ENCODE measurements at places on chromosomes 3 and 15.

GRCh38 chr3:141578202-141578973, 91.6 kb downstream of the RASA2 start:
- no peak for DNase-seq

DNA sequence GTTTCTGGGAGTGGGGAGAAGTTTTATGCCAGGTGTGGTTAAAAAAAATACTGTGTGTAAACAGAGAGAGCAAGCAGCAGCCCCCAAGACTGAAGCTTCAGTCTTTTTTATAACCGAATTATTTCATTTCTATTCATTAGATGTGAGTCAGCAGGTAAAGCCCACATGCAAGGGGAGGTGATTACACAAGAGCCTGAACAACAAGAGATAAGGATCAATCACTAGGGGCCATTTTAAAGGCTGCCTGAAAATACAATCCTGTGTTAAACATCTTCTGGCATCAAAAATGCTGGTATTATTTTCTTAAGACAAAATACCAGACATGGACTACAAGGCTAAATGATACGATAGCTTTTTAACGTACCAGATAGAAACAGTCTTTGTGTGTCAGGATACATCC, 217.3 kb downstream of the SUCLG2 start:
- DNase-seq, result no peak

GRCh38 chr15:77014132-77015081, 19.5 kb downstream of the PSTPIP1 start:
- DNase-seq, result no peak

DNA sequence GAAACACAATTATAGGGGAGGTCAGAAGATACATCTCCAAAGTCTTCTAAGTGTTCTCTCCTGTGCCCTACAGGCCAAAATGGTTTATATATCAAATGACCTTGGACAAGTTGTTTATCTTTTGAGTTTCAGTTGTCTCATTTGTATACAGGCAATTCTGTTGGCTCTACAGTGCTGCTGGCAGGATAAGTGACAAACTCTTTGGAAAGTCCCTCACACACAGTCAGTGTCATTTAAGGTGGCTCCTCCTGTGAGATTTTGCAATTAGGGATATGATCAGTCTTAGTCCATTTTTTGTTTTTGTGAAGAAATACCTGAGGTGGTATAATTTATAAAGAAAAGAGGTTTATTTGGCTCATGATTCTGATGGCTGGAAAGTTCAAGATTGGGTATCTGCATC, 1035.8 kb upstream of the CFAP20DC start:
- no peak for DNase-seq

DNA sequence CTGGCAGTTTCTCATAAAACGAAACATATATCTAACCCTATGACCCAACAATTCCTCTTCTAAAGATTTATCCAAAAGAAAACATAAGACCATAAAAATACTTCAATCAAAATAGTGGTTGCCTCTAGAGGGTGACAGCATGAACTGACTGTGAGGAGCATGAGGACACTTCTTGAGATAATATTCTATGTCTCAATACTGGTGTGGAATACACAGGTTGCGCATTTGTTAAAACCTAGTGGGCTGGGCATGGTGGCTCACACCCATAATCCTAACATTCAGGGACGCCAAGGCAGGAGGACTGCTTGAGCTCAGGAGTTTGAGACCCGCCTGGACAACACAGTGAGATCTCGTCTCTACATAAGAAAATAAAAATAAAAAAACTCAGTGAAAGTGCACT, 57.3 kb downstream of the HERC1 start:
- DNase-seq, result no peak

DNA sequence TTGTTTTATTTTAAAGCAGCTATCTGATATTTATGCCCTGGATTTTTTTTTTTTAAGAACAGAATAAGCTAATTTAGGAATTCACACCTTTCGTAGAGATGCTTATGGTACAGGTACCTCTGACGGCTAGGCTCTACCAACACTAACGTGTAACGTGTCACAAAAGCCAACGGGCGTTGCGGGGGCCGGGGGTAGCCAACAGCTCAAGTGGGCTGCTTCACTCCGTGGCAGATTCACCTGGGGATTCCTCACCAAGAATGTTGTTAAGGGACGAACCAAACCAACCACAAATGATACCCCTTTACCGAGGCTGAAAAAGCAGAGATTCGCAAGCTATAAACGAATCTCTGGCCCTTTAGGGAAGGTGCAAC, 1.0 kb downstream of the TMCC1 start:
- no peak for DNase-seq

- DNase-seq, result no peak
Observed at GRCh38 chr15:62052713-62053112, 7.5 kb downstream of the VPS13C start.

DNA sequence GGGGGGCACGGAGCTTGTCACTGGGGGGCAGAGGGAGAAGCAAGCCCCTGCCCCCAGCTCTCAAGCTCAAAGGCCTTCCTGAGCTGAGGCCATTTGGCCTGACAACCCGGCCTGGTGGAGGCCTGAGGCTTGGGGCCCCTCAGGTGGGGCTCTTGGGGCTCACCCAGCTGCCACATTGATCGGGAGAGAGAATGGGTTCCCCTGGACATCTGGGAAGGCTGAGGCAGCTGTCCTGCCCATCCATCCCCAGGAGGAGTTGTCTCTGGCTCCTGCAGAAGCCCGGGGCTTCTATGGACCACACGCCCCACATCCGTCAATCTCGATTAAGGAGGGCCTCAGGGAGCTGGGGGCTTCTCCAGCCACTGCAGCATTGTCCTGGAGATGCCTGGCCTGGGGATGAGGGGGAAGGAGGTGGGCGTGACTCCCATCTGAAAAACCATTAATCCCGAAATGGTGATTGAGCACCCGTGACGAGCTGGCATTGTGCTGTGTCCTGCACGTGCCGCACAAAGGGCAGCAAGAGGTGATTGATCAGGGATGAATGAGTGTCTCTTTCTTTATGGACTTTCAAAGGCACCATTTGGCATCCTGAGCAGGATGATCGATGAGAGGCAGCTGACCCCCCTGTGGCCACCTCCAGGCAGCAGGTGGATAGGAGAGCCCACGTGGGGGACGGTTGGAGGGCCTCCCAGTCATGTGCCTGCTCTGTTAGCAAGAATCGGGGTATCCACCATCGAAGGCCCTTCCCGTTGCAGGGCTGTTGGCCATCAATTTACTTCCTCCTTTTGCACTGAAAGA, 17.2 kb upstream of the CRABP1 start:
- DNase-seq, result no peak

DNA sequence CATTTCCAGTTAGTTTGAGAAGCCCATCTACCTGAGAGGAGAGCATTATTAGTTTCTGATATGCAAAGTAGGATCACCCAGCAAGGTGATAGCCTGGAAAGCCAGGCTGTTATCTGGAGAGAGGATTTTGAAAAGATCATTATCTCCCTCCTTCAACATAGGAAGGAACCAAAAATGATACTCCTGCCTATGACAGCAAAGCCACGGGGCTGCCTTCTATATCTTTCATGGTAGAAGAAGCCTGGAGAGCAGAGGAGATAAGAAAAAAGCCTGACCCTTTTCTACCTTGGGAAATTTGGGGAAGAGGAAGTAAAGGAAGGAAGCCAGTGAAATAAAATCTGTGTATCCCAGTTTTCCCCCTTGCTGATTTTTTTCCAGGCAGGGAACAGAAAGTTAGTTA, 205.5 kb downstream of the MFSD1 start:
- no peak for DNase-seq

GRCh38 chr3:128395500-128396162, 71.1 kb downstream of the DNAJB8 start:
- no peak for DNase-seq

- no peak for DNase-seq
Observed at GRCh38 chr3:142735462-142735861, 11.6 kb downstream of the TRPC1 start.

DNA sequence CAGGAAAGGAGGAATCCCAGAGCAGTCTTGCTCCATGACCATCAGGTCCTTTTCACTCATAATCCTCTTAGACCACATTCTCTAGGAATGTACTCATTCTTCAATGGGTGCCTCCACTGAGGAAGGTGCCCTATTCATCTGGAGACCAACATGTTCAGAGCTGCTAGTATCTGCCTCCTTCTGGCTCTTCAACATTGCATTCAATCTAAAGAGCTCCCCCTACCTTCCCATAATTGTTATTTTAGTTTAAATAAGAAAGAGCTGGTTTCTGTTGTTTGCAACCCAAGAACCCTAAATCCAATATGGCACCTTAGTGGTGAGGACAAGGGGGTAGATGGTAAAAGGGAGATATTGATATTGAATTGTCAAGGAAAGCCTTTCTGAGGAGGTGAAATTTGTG, 67.6 kb downstream of the SCN11A start:
- DNase-seq, result no peak

DNA sequence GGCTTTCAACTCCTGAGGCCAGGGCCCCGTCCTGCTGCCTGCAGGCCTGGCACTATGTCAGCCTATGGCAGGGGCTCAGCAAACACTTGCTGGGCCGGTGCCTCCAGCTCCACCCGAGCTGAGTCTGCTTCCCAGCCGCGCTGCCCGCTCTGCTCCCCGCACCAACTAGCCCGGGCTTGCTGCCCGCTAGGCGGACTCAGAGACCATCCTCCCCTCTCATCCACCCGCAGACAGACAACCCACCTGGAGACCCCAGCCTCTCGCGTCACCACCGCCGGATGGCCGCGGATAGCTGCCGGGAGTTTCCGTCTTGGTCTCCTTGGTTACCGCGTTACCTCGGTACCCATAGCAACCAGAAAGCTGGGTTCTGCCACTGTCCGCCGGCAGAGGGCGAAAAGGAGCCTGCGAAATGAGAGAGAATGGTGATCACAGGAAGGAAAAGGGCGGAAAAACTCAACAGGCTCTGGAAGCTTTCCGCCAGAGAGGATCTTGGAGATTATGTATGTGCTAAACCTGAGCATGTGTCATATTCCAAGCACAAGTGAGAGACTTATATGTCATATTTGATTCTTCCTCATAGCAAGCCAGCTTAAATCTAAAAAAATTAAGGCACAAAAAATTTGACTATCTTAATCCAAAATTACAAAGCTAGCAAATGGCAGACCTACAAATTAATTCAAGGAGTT, at the start of gene ZBBX:
Gene ZBBX, minus strand, starts transcription at position 294 of the 686 bp plus-strand sequence. CDS start 7,396 bp downstream, outside the sequence.
- DNase-seq, result no peak

DNA sequence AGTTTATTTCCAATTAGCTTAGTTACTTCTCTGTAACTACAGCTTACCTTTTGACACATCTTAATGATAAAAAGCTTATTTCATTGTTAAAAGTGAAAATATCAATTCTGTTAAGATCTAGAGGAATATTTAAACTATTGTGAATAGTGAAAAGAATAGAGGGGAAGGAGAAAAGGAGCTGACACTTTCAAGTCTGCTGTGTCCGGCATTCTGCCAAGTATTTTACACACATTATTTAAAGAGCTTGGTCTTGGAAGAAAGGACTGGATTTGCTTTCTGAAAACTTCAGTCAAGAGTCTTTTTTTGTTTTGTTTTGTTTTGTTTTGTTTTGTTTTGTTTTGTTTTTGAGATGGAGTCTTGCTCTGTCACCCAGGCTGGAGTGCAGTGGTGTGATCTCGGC, 34.8 kb downstream of the CCDC80 start:
- DNase-seq, result no peak

DNA sequence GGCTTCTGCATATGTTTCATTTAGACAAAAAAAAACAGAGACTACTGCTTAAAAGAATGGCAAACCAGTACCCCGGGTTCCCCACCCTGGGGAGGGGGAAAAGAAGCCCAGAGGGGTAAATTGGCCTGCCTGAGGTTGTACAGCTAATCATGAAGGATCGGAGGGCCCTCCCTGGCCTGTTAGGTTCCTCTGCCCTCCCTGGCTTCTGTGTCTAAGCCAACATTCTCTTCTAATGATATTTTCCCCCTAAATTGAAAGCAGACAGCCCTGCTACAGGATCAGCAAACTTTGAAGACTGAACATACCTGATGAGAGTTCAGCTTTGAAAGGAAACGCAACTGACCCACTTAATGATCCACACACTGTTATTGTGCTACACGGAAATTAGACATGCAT, 2.5 kb downstream of the ARHGAP31 start:
- DNase-seq, result no peak

DNA sequence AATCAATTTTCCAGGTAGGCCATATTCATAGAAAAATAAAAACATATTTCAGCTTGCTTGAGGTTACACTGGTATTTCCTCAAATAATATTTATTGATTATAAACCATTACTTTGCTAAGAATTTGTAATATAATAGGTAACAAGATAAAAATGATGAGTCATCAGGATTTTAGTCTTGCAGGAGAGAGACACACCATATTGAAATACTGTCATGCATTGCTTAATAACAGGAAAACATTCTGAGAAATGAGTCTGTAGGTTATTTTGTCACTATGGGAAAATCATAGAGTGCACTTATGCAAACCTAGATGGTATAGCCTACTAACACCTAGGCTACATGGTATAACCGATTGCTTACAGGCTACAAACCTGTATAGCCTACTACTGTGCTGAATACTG, 990.5 kb downstream of the OTOL1 start:
- DNase-seq, result no peak

- no peak for DNase-seq
Observed at GRCh38 chr3:106249981-106250380, 381.2 kb upstream of the CBLB start.

GRCh38 chr15:57953874-57954273, 111.6 kb downstream of the ALDH1A2 start:
- no peak for DNase-seq

DNA sequence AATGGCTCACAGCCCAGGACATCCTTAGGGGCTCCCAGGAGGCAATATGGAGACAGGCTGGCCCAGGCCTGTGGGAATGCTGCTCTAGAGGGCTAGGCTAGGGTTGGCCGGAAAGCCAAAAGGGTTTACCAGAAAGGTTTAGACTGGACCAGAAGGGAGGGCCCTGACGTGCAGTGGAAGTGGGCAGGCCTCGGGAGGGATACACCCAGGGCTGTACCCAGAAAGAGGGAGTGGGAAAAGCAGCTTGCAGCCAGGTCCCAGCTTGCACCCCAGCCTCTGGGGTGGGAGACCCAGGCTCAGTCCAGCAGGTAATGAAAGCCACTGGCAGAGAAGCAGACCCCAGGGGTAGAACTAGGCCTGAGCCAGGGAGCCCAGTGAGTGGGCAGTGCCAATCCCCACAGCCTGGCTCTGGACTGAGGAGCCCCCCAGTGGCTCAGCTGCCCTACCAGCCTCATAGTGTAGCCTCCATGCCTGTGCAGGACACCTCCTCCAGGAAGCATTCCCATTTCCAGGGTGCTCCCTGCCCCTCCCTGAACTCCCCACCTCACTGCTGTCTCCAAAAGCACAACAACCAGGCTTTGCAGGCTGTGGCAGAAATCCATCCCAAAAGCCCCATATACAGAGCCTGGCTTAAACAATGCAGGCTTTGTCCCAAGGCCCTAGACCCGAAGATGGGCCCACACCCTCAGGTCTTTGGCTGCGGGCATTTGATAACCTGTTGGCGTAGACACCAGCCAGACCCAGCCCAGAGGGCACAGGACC, 3.5 kb downstream of the GORASP1 start:
- DNase-seq, result no peak

GRCh38 chr3:195591852-195592251, 8.1 kb upstream of the APOD start:
- no peak for DNase-seq

GRCh38 chr3:67620869-67621268, 33.5 kb downstream of the SUCLG2 start:
- DNase-seq, result no peak

- no peak for DNase-seq
Observed at GRCh38 chr3:110454066-110454465, 617.5 kb upstream of the NECTIN3 start.

Measured in cortex of kidney (tissue), 1 donor.